Fibroblast of mammary gland (primary cell): ENCODE measurements at places on chromosomes 11 and 22.
A peak's percentile ranks its signal among the peaks of the same experiment; 100 is the strongest.

- DNase-seq: no peak
Observed at GRCh38 chr22:45546333-45547015, 43.8 kb downstream of the FBLN1 start.

DNA sequence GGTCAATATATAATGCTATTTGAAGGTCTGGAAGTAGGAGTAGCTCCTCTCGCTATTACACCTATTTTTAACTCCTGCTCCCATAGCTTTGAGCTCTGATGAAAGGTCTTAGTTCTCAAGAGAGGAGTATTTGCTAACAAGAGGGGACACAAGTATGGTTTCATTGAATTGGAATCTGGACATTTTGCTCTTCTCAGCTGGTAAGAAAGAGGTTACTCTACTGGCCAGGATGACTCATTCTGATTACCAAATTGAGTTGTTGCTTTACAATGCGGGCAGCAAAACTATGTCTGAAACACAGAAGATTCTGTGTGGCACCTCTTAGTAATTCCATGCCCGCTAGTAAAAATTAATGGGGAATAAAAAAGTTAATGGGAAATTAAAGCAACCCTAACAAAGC, 63.6 kb upstream of the EP300 start:
- DNase-seq: peak; percentile 94

DNA sequence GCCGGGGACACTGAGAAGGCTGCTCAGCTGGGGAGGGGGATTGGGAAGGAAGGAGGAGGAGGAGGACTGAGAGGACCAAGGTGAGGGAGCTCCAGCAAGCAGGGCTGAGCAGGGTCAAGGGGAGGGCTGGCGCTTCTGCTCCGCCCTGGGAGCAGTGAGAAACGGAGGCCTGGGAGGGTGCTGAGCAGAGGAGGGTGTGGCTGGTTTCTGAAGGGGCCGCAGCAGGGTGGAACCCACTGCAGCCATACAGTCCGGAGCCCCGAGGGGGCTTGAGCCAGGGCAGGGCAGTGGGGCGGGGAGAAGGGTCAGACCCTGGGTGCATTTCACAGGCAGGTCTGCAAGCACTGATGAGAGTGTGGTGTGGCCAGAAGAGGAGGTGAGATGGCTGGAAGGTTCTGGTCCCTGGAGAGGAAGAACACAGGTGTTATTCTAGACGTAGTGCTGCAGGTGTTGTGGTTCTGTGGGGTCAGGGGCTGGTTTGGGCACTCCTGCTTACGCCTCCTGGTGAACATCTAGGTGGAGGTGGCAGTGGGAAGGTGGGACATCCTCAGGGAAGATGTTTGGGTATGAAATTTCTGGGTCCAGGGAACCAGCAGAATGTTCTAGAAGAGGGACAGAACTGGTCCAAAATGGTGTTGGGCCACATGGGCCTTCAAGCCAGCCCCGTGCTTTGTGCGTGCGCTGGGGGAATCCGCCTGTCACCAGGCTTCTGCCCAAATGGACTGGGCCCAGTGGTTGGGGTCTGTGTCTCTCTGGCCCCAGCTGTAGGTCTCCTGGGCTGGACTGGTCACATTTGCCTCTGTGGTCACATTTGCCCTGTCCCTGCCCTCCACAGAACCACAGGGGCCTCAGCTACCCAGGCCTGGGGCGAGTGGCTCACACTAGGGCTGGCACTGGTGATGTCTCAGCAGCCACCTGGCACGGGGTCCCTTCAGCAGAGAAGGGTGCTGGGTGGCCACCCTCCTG, 714.7 kb downstream of the BRD1 start:
- no peak for DNase-seq

- no peak for DNase-seq
Observed at GRCh38 chr11:20067665-20068064, 92.6 kb downstream of the DBX1 start.
